ENCODE measurements at places on chromosomes 3 and 15. TPM values are rescaled to one million over a fixed set of nuclear protein-coding genes. Genes with fewer than 3 reads are reported as not detected.

Gene FBN1
- total RNA-seq = 3.8 TPM

DNA sequence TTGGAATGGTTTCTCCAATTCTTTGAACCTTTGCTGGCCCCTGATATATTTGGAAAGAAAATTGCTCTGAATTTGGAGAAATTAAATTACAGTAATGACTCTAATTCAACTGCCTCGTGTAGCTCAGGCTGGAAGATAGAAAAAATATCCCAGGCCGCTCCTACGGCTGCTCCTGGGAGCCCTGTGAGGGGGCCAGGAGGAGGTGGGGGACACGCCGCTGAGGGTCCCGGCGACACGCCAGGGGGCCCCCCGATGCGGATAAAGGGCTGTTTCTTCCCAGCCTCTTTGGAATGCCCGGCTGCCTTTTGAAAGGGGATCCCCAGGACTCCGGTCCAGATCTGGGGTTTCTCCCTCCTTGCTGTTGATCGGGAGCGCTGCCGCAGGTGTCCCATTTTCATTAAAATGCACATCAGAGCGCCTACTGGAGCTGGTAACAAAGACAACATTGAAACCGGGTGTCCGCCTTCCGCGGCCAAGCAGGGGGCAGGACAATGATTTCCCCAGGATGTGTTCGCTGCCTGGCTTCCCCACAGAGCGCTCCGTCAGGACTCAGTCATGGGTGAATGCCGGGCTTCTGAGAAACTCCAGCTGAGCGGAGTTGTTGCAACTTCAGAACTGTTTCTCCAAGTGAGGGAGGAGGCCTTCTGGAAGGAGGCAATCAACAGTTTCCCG, 200.1 kb upstream of the KBTBD8 start:
- peak overlapping the region; percentile 83 for H3K27ac ChIP-seq
- peaks cover 17% of the 10 kb centered on the region for H3K4me1 ChIP-seq
- H3K36me3 ChIP-seq = no peaks in the 10 kb centered on the region
- peak overlapping the region; percentile 4 for H3K4me3 ChIP-seq

GRCh38 chr15:55799291-55800212, 56.6 kb upstream of the PRTG start:
- H3K4me1 ChIP-seq = peaks cover 10% of the 10 kb centered on the region
- H3K27me3 ChIP-seq = no peaks in the 10 kb centered on the region
- no peak overlapping the region for H3K4me3 ChIP-seq
- no peak overlapping the region for H3K27ac ChIP-seq
- DNase-seq = peak; percentile 90
- no peaks in the 10 kb centered on the region for H3K36me3 ChIP-seq

DNA sequence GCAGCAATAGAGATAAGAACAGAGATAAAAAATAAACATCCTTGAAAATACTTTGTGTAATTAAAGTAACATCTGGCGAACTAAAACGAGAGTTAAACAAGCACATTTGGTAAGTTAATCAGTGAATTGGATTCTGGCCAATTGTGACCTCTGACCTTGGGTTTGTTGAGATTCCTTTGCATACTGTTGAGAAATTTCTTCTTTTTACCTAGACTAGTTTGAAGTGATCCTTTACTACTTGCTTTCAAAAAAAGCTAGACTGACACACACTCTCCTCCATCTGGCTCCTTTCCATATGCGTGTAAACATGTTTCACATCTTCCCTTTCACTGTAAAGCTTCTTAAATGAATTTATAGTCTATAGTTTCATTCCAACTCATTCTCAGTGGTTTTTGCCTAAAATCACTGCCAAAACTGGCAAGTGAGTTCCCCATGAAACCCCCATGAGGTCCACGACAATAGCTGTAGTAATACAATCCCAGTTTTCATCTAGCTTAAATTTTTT, 17.3 kb upstream of the GBE1 start:
- DNase-seq = no peak
- no peaks in the 10 kb centered on the region for H3K36me3 ChIP-seq
- H3K27me3 ChIP-seq = no peaks in the 10 kb centered on the region

GRCh38 chr15:80179025-80179759, 26.4 kb downstream of the FAH start:
- no peak overlapping the region for H3K27ac ChIP-seq
- no peaks in the 10 kb centered on the region for H3K27me3 ChIP-seq

Gene TRPM7
- total RNA-seq = 41.0 TPM

GRCh38 chr3:35894735-35895134, 255.4 kb downstream of the ARPP21 start:
- no peak for DNase-seq
- no peaks in the 10 kb centered on the region for H3K27me3 ChIP-seq
- no peak overlapping the region for H3K4me3 ChIP-seq
- H3K27ac ChIP-seq = no peak overlapping the region

- H3K27me3 ChIP-seq = no peaks in the 10 kb centered on the region
- no peaks in the 10 kb centered on the region for H3K36me3 ChIP-seq
- no peak overlapping the region for H3K4me3 ChIP-seq
- H3K4me1 ChIP-seq = no peaks in the 10 kb centered on the region
- no peak overlapping the region for H3K27ac ChIP-seq
These were observed 19.4 kb upstream of the ATP8B4 start for GRCh38 chr15:50138391-50138790.

Gene UROC1
- not detected for total RNA-seq

- no peaks in the 10 kb centered on the region for H3K27me3 ChIP-seq
- no peak overlapping the region for H3K27ac ChIP-seq
- H3K36me3 ChIP-seq = no peaks in the 10 kb centered on the region
- H3K4me1 ChIP-seq = no peaks in the 10 kb centered on the region
- H3K4me3 ChIP-seq = no peak overlapping the region
These were observed 60.0 kb downstream of the CEP63 start for GRCh38 chr3:134545818-134546217.

GRCh38 chr3:77825001-77825827, 785.3 kb downstream of the ROBO2 start:
- H3K4me1 ChIP-seq = no peaks in the 10 kb centered on the region
- H3K36me3 ChIP-seq = no peaks in the 10 kb centered on the region
- no peak for DNase-seq
- H3K27me3 ChIP-seq = no peaks in the 10 kb centered on the region
- no peak overlapping the region for H3K27ac ChIP-seq
- no peak overlapping the region for H3K4me3 ChIP-seq

- DNase-seq = no peak
- H3K4me3 ChIP-seq = no peak overlapping the region
- H3K27ac ChIP-seq = no peak overlapping the region
These were observed 63.5 kb downstream of the EPHB1 start for GRCh38 chr3:134858441-134859035.

- no peaks in the 10 kb centered on the region for H3K27me3 ChIP-seq
- no peak for DNase-seq
- no peak overlapping the region for H3K4me3 ChIP-seq
- peaks cover 58% of the 10 kb centered on the region for H3K4me1 ChIP-seq
These were observed 78.8 kb upstream of the STRIT1 start for GRCh38 chr3:155372281-155372680.

GRCh38 chr3:139689122-139689521, 11.3 kb upstream of the NMNAT3 start:
- H3K4me1 ChIP-seq = peaks cover 4% of the 10 kb centered on the region
- no peaks in the 10 kb centered on the region for H3K27me3 ChIP-seq
- DNase-seq = peak; percentile 44
- no peaks in the 10 kb centered on the region for H3K36me3 ChIP-seq

- H3K4me3 ChIP-seq = no peak overlapping the region
- DNase-seq = no peak
- peaks cover 14% of the 10 kb centered on the region for H3K27me3 ChIP-seq
- no peak overlapping the region for H3K27ac ChIP-seq
- H3K36me3 ChIP-seq = no peaks in the 10 kb centered on the region
These were observed 8.2 kb upstream of the EPHB3 start for GRCh38 chr3:184553385-184553784.

DNA sequence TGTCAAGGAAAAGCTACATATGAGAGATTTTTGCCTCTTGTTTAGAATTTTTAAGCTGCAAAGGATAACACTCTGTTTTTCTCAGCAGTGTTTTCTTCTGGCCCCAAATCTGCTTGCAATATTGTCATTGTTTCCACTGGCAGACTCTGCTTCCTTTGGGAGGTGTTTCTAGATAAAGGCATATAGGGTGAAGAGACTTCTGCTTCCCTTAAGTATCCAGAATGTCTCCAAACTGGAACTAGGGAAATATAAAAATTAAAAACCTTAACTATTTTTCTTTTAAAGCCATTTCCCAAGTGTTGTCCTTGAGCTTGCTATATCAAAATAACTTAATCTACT, 225.8 kb downstream of the CGGBP1 start:
- H3K27ac ChIP-seq = no peak overlapping the region
- no peaks in the 10 kb centered on the region for H3K36me3 ChIP-seq
- H3K4me1 ChIP-seq = no peaks in the 10 kb centered on the region
- H3K4me3 ChIP-seq = no peak overlapping the region

Gene IL17RE
- 4.3 TPM for total RNA-seq

Measured in GM23338 (cell line).